ENCODE measurements at places on chromosomes 3 and 15.

DNA sequence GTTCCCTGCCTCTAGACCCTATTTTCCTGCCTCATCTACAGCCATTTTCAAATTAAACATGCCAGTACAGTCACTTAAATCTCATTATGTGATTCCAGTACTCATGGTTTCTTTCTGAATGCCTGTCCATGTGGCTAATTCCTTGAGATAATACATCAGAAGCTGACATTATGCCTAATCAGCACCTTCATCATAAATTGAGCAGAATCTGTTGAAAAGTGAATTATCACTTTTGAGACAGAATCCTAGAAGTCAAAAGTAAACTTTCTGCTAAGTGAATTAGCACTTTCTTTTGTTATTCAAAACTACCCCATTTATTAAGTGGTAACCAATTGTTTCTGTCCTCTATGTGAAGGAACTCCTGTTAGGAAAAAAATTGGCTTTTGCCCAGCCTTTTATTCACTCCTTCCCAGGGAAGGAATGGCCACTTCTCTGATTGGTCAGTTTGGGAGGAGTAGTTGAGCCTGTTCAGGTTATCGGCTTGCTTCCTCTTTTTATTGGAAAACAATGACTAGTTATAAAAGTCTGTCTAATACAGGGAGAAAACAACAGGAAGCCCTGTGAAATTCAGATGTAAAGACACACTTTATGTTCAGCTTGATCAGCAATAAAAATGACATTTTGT is 40.5 kb downstream of the OSTN start:
- DNase-seq = no peak

- no peak for DNase-seq
Observed at GRCh38 chr3:94522488-94522887, 459.6 kb downstream of the NSUN3 start.

DNA sequence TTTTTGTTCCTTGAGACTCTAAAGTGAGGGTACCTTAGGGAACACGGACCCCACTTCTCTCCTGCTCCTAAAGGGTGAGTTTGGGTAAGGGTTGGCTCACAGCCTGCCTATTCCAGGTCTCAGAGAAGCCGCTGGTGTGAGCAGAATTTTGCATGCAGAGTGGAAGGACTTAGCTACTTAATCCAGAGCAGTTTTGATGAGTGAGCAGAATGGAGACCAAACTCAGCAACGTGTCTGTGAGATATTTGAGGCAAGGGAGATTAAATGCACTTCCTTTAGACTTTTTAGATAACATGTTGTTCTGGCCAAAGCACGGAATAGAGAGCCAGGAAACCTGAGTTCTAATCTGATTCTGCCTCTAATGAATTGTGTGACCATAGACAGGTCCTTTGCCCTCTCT is 5.1 kb downstream of the SLC24A1 start:
- peak; percentile 27 for DNase-seq

DNA sequence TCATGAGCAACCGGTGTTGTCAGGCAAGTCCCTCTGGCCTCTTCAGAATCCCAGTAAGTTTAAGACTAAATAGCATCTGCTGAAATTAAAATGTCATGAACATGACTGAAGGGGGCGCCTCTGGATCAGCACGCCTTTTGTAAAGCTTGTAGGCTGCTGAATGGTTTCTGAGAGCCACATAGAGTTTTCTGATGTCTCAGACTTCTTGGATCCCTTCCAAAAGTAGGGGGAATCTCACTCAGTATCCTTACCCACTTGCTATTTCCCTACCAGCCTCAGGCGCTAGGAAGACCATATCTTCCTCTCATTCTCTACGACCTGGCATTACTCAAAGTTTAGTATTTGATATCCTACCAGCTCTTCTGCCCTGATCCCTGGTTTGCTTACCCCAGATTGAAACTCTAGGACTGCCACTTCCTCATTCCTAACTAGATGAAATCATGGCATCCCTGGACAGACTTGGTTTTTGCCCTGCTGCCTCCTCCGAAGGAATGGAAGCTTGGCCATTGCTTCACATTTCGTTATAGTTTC is 62.7 kb upstream of the CD47 start:
- DNase-seq = no peak

- DNase-seq = no peak
Observed at GRCh38 chr15:87871258-87871681, 385.3 kb downstream of the NTRK3 start.

DNA sequence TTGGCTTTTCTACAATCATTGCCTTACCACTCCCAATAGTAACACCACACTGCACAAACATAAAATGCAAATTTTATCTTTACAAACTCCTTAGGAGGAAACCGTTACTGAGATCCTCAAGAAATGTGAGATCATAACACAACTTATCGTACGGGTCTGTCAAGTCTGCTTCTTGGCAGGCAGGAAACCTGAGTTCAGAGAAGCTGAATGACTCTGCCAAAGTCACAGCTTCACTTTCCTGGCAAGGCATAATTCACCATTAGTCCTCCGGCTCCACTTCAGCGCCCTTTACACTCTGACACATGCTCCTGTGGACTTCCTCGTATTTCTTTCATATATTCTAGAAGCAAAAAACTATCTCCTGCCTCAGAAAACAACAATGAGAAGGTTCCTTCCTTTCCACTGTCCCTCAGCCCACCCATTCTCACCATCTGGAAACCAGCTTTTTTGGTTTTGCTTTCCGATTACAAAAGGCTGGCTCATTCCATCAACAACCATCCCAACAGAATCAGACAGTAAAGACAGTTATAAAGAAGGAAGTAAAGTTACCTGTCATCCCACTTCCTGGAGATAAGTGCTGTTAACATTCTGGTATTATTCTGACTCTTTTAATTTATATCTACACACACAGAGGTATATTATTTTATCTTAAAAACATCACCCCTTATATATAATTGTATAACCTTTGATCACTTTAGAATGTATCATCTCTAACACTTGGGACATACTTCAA is 223.4 kb downstream of the STT3B start:
- DNase-seq = no peak

DNA sequence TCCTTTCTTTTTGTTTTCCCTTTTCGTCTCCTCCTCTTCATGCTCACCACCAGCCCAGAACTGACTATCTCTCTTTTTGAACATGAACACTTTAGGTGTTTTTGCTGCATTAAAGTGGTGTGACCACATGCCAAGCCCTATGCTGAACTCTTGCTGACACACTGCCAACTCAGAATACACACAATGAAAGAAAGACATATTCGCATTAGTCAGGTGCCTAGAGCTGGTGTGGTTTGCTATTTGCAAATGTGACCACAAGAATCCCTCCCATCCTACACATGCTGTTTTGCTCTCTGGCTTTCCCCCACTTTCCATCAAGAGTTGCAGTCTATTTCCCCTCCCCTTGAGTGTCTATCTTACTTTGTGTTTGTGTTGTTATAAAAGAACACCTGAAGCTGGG is 967.8 kb upstream of the CFAP20DC start:
- DNase-seq = peak; percentile 58

DNA sequence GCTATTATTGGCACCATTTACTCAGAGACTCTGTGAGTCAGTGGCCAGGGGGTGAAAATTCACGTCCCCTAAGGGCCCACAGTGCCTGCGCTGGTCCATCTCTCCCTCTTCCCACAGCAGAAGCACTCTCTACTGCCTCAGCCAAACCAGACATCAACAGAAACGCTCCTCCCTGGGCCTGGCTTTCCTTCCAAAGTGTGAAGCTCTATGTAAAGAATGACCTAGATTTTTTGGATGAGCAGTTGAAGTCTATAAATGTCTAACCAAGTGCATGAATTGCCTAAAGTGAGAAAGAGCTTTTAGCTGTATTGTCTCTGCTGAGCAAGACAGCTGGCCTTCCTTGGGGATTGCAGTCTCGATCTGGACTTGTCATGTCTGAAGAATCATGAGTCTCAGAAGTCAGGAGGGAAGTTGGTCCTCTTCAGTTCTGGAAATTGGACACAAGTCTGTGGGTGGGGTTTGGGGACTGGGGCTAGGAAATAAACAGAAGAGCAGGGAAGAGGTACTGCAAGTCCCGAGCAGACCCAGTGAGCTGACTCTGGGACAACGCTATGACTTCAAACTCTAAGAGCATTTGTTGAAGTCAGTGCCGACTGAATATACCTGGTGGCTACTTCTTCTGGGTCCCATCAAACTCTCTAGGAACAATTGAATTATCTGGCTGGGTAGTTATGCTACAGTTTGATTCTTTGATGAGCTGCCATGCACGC is 29.0 kb downstream of the RASGRP1 start:
- DNase-seq = no peak

DNA sequence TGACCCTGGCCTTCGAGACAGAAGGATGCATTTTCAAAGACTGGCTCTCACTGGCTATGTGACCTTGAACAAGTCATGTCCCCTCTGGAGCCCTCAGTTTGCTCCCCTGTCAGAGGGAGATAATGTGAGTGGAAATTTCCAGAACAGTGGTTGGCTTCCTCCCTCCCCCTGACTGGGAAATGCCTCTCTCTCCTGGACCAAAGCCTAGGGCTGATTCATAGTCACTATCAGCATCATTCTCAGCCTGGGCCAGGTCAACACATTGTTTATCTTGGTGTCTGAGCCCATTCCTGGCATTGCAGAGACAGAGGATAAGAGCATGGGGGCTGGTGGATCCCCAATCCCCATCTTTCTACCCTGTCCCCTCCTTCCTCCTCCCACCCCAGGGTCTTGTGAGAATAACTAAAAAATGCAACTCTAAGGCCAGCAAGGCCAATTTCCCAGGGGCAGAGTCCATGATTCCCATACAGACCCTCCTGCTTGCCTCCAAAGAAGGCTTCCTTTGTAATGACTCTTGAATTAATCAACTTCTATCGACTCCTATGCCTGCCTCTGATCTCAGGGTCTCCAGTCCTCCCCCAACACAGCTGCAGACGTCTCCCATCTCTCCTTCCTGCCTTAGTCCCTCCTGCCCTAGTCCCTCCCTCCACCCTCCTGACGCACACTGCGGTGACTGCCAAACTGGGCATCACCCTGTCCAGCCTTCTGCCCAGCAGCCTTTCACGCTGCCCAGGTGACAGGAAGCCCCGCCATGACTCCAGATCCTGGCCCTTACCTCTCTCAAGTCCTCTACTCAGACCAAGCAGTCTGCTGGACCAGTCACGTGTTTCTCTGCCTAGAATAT is 35.4 kb upstream of the CORO2B start:
- peak; percentile 71 for DNase-seq

DNA sequence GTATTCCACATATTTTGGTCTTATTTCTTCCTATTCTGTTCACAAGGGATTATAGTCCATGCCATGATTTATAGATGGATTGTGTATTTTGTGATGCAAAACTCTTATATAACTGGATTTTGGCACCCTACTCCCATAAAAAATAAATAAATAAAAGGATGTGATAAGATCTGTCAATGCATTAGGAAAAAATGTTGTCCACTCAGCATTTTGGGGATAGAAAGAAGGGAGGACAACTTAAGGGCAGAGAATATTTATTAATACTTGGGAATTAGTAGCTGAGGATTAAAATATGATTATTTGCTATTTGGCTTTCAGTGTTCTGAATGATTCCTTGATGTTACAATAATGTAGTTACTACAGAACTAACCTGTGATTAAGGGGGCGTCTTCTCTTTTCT is 682.6 kb downstream of the ZBBX start:
- no peak for DNase-seq

Measured in retinal pigment epithelial cell (primary cell).